ENCODE measurements at places on chromosomes 12 and 14.

GRCh38 chr14:71511152-71511551 lies 421.1 kb upstream of the RGS6 start:
- DNase-seq, result no peak

GRCh38 chr14:96901227-96901626 lies 104.0 kb downstream of the VRK1 start:
- no peak for DNase-seq

GRCh38 chr14:105069871-105070759 lies 4.9 kb upstream of the GPR132 start:
- peak; percentile 95 for DNase-seq

DNA sequence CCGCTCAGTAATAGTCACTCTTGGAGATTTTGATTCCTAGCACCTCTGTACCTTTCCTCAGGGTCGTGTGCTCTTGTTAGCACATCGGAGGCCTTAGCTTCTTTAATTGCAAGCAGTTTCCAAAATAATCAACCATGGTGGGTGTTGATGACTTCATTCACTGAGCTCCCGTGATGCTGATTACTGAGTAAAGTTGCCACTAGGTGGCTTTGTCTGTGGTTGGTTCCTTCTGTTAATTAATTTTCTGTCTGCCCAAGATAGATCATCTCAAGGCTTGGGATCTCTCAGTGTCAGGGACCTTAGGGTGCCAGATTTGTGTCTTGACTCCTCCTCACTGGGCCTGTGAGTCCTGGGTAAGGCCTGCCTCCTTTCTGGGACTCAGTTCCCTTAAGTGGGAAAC lies 54.3 kb downstream of the PTPN11 start:
- DNase-seq, result peak; percentile 12

DNA sequence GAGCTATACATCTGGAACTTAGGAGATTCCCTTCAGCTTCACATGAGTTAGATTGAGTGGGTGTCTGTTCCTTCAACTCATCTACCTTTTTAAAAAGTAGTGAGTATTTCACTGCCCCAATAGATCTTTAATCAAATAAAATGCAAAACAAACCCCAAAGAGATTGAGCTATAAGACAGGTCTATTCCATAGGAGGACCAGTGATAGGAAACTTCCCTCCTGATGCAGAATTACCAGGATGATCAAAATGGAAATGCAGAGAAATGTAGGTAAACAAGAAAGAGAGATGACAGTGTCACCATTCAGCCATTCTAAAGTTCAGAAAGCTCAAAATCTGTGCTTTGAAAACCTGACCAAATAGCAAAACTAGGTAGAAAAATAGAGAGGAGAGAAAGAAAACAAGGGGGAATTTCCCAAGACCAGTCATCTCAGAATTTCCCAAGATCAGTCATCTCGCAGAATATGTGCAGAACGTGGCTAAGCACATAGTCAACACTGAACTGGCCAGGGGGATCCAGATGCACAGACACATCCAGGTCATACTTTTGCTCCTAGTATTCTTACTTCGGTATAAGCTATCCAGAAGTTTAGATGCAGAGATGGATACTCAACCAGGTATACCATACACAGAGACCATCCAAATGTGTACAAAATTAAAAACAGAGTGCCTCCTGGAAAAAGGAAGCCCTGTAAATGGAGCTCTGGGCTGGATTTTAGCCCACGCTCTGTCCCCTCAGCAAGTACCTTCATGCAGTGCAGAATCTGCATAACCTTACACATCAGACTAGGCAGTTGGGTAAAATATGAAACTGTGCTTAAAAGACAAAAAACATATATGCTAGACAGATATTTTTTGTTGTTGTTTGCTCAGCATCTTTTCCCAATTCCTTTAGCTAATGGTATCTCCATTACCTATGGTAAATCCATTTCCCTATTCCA lies 27.4 kb downstream of the SLC41A2 start:
- peak; percentile 92 for DNase-seq

GRCh38 chr12:55142669-55143565 lies 16.7 kb downstream of the OR9K2 start:
- DNase-seq, result peak; percentile 50

DNA sequence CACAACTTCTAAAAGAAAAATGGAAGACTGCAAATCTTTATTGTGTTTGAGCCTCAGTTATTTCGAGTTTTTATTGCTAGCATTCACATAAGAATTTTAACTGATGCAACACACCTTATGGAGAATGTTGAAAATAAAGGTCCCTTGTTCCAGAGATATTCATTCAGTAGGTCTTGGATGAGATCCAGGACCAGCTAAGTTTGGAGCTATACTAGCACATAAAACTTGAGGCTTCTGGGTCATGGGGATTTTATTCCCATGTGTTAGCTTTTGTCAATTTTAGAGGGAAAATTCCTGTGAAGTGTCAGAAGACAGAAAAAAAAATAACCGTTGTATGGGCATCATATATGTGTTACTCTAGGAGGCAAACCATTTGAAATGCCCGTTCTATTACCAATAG lies 693.2 kb upstream of the MIS18BP1 start:
- no peak for DNase-seq

- no peak for DNase-seq
These were observed 10.9 kb upstream of the TFCP2 start for GRCh38 chr12:51183816-51184215.

DNA sequence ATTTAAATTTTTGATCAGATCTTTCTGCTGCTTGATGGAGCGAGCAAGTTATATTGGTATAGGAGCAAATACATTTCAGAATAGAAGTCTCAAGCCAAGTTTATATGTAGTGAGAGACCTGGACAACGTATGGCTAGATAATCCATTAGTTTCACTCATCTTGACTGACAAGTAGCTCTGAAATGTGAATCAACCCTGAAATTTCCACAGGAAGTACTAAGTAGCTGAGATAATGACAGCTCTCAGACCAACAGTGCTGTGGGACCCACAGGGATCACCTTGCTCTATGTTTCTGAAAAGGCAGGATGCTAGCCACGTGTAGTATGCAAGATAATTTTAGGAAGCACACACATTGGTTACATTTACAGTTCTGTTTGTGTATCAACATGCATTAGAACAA lies 258.6 kb upstream of the FOXN3 start:
- DNase-seq, result no peak

- no peak for DNase-seq
These were observed 74.2 kb downstream of the PAPOLA start for GRCh38 chr14:96576359-96576758.

- no peak for DNase-seq
These were observed 447.9 kb upstream of the TMEM132C start for GRCh38 chr12:127819056-127819455.

GRCh38 chr14:81273961-81274575 lies 53.3 kb upstream of the GTF2A1 start:
- DNase-seq, result no peak

DNA sequence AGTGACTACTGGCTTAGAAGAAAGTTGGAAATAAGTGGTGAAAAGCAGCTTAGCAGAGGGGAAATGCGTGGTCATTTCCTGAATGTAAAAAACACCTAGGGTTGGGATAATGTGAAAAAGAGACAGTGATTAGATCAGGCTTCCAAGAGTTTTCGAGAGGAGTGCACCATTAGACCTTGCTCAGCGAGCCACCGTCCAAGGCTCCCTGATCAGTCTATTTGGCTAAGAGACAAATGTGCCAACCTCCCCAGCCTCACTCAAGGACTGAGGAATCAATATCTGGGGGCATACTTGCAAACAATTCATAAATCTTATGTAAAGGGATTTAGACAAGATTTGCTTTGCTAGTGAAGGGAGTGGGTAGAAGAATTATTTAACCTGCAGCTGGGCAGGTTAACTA lies 594.5 kb downstream of the NRXN3 start:
- no peak for DNase-seq

GRCh38 chr14:24311837-24312615 lies 724 bp downstream of the LTB4R start:
- DNase-seq, result peak; percentile 37

DNA sequence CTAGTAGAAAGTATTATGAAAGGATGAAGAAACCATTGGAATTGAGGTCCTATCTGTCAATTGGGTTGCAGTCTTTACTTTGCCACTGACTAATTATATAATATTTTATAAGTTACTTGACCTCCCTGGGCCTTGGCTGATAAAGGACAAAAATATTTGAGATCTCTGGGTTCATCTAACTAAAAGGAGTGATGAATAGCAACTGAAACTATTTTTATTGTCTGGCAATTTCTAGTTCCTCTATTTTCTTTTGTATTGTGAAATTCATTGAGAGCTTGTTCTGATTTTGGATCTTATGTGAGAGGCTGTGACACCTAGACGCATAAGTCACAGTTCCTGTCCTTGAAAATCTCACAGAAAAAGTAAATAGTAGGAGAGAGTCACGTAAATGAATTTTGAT lies 415.7 kb upstream of the ATP2B1 start:
- no peak for DNase-seq

- DNase-seq, result no peak
These were observed 80.4 kb downstream of the KCNC2 start for GRCh38 chr12:75129275-75129674.

DNA sequence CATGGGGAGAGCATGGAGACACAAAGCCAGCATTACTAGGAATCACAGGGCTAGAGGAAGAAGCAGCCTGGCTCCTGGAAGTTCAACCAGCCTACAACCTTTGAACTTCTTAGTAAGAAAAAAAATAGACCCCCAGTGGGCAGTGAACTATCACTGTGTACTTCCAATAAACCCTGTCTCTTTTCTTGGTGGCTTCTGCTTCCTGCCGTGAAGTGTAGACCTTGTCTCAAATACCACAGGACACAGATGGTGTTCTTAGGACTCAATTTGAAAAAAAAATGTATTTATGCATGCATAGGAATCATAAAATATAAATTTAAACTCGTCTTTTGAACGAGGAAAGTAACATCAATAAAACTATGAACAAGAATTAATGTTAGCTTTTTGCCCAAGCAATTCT lies 3.6 kb upstream of the PTGER2 start:
- DNase-seq, result no peak

GRCh38 chr12:130478786-130479185 lies 141.1 kb downstream of the PIWIL1 start:
- no peak for DNase-seq

DNA sequence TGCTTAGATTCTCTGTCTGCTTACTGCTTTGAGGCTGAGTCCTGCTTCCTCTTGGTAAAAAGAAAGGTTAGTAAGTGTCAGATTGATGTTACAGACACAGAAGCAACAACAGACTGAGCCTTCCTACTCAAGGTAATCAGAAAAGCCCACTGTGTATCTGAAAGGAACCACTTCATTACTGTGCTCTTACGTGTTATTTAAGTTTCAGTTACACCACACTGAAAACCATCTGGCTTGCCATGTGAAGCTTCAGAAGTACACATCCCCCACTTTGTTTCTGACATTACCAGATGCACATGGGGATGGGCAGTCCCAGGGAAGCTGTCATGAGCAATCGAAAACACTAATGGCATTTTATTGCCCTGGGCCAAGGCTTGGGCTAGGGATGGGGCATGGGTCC lies 1290.1 kb downstream of the AACS start:
- no peak for DNase-seq

GRCh38 chr12:120470150-120470784 lies 719 bp upstream of the SRSF9 start:
- peak; percentile 32 for DNase-seq

- no peak for DNase-seq
These were observed 10.4 kb downstream of the NCOR2 start for GRCh38 chr12:124556896-124557501.

GRCh38 chr14:32055175-32055574 lies 21.9 kb upstream of the ARHGAP5 start:
- DNase-seq, result no peak

Measured in activated CD4-positive, alpha-beta T cell treated with anti-CD3 and anti-CD28 coated beads, Interleukin-10, Interleukin-2, amounts not matched to agents 100 ng/mL and 50 ng/mL, durations not matched to agents 16 hours and 8 hours (primary cell).